ENCODE measurements at places on chromosomes 12 and 14.

- peak; percentile 54 for DNase-seq
These were observed 300.0 kb downstream of the AEBP2 start for GRCh38 chr12:19739195-19739776.

DNA sequence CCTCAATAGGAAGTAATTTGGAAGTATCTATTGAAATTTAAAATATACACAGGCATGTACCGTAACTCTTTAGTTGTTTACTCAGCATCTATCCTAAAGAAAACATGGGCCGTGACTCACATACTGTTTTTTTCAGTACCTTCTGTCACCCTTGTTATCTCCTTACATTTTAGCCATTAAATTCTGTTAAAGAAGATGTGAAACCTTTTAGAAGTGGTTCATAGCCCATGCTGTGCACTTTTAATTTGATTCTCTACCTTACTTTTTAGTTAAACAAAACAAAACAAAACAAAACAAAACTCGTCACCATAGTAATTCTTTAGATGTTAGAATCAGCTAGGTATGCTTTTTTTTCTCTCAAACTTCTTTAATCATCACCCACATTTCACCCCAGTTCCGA, 494.4 kb upstream of the RGS6 start:
- DNase-seq = no peak

GRCh38 chr14:76780875-76781647, 19.8 kb downstream of the VASH1 start:
- DNase-seq = no peak

DNA sequence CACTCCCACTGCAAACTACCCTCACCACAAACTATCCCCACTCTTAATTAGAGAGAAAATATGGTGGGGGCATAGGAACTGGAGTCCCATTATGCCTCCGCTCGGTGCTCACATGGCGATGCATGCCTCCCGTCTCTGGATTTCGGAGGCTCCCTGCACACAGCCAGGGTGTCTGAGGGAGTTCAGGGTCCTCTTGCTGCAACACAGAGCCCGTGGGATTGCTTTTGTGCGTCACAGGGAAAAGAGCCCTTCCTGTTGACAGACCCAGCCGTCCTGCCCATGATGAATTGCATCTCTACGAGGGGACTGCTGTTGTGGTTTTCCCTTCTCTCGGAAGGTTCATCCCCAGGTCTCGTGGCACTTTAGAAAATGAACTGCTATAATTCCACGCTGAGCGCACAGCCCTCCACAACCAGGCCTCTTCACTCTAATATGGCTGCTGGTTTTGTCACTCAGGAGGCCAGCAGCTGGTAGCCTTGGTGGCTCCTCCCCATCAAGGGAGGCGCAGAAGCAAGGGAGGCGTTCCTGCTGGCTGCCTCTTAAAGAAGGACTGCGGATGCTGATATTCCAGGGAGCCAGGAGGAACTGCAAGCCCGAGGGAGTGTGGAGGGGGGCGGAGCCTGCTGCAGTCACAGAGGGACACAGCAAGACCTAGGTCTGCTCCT, 158.0 kb downstream of the KCNA5 start:
- no peak for DNase-seq

- DNase-seq = no peak
These were observed 576 bp downstream of the SYNE3 start for GRCh38 chr14:95515596-95516552.
